ENCODE measurements at places on chromosomes 11 and 22.

DNA sequence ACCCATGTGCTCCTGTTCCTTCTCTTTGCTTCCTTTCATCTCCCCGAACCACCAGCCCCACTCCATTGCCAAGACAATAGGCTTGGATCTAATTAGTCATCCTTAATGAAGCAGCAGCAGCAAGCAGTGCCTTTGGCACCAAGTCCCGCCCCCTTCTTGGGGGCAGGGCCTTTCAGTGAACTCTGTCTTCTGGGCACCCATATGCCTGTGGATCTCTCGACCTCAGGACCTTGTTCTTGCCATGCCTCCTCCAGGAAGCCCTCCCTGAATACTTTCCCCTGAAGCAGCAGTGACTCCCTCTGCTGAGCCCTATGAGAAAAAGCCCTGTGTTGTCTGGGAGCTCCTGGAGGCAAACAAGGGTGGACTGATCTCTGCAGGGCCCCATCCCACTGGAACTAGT, 32.1 kb downstream of the ARHGEF17 start:
- H3K27ac ChIP-seq, result no peak overlapping the region
- H3K36me3 ChIP-seq, result no peaks in the 10 kb centered on the region
- H3K27me3 ChIP-seq, result no peaks in the 10 kb centered on the region

DNA sequence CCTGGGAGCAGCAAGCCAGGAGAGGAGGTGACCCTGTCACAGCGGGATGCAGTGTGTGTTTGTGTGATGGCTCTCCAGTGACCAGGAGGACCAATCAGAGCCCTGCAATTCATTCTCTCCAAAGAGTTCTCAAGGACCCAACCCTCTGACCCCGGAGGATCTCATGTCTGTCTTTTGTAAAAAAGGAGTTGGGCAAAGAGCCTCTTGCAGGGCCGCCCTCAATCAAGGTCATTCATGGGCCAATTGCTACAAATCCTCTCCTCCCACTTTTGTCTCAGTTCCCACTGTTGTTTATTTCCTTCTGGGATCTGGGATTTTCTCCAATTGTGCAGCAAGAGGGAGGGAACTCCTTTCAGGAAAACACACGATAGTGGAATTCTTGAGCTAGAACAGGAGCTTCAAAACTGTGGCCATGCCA, 4.0 kb downstream of the TECTA start:
- H3K36me3 ChIP-seq, result no peaks in the 10 kb centered on the region
- H3K4me3 ChIP-seq, result no peak overlapping the region
- H3K27ac ChIP-seq, result no peak overlapping the region
- no peak for DNase-seq

DNA sequence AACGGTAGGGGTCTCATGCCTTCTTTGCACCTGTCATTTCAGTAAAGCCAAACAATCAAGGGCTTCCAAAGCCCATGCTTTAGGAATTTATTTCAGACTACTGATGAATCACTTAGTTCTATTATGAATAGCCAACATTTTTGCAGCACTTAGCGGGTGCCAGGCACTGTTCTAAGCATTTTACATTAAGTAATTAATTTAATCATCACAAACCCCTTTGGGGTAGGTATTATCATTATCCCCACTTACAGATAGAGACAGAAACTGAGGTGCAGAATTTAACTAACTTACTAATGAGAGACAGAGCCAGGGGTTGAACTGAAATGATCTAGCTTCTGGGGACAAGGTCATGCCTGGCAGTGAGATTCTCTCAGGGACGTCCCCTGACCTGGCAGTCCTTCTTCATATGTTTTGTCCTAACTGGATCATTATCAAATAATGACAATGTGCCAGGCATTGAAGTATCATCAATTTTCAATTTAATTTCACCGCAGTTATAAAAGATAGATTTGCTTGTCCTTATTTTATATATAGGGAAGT, 31.7 kb upstream of the NAV2 start:
- no peak overlapping the region for H3K4me3 ChIP-seq
- H3K27ac ChIP-seq, result no peak overlapping the region
- DNase-seq, result no peak
- H3K27me3 ChIP-seq, result no peaks in the 10 kb centered on the region

DNA sequence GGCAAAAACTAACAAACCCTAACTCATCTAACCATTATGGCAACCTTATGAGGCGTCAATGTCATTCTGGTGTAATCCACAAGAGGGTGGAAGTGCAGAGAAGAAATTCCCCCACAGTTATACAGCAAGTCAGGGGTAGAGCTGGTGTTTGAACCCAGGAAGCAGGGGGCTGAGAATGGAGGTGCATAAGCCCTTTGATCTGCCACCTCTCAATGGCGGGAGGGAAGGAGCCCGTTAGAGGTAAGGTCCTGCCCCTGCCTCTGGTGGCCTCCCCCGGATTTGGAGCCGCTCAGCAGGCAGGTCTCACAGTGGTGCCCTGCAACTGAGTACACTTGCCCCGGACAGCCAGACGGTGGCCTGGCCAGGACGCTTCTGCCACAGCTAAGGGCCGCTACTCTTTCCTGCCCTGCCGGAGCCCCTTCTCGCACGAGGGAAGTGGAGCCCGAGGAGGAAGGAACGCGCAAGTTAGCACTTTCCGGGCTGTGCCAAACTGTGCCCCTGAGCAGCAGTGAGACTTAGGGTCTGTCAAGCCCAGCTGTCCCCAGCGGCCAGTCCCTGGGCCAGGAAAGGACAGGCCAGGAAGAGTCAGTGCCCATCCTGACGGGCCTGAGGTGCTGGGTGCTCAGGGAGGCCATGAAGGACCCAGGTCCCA, 1.1 kb downstream of the FXYD2 start:
- no peak overlapping the region for H3K27ac ChIP-seq
- DNase-seq, result peak; percentile 54
- peaks cover 41% of the 10 kb centered on the region for H3K4me1 ChIP-seq
- no peak overlapping the region for H3K4me3 ChIP-seq
- H3K36me3 ChIP-seq, result no peaks in the 10 kb centered on the region
- H3K27me3 ChIP-seq, result no peaks in the 10 kb centered on the region

DNA sequence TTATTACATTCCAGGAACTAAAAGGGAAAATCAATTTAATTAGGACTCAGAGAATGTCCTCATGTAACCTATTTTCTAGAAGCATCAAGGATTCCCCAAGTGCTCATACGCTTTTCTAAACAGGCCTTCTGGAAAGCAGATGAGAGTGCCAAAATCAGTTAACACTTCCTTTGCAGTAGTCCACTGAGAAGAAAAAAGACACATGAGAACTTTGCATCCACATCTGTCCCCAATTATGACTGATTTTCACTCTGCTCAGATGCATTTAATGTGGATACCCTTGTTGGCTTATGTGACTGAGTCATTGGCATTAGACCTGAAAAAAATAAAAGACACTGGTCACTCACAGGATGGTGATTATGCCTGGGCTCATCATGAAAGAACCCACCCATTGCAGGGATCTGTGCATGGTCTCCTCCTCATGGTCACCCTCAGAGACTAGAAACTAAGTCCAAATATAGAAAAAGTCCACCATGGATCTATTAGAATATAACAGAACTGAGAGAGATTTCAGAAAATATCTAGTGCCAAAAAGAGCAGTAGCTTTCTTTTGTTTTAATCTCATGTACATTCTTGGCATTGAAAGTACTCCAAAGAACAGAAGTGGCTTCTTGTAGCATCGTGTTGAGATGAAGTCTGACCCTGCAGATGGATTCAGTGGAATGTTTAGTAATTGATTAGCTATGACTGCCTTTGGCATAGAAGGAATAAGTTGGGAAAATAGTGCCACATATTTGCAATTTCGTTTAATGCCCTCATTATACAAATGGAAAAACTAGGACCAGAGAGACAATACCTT, 48.8 kb upstream of the FIBIN start:
- H3K27me3 ChIP-seq, result no peaks in the 10 kb centered on the region
- no peak overlapping the region for H3K4me3 ChIP-seq
- no peaks in the 10 kb centered on the region for H3K4me1 ChIP-seq
- no peaks in the 10 kb centered on the region for H3K36me3 ChIP-seq
- no peak for DNase-seq
- no peak overlapping the region for H3K27ac ChIP-seq

DNA sequence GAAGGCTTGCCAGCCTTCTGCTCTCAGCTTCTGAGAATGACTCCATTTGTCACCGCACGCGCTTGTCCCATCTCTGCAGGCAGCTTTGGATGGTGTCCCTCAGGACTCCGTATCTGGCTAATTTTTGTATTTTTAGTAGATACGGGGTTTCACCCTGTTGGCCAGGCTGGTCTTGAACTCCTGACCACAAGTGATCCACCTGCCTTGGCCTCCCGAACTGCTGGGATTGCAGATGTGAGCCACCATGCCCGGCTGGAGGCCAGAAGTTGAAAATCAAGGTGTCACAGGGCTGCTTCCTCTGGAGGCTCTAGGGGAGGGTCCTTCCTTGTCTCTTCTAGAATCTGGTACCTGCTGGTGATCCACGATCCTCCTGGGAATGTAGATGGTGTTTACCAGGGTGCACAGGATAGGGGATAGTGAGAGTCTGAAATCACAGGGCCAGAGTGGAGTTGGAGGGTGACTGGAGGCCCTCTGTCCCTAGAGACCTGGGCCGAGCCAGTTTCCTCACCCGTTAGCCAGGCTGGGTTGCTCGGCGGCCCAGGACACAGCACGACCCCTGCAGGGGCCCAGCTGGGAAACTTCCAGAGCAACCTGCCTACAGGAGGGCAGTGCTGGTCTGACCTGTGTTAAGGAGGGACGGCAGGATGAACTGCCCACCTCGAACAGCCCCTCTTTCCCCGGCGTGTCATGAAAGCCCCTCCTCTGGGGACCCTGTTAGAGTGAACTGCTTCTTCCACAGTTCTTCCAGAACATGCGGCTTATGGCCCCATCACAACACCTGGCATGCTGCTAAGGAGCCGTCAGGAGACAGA, 48.9 kb upstream of the SHANK2 start:
- no peak overlapping the region for H3K27ac ChIP-seq
- no peak overlapping the region for H3K4me3 ChIP-seq
- H3K27me3 ChIP-seq, result no peaks in the 10 kb centered on the region
- H3K4me1 ChIP-seq, result no peaks in the 10 kb centered on the region
- no peak for DNase-seq

- no peaks in the 10 kb centered on the region for H3K4me1 ChIP-seq
- no peaks in the 10 kb centered on the region for H3K36me3 ChIP-seq
- H3K27ac ChIP-seq, result no peak overlapping the region
These were observed 126.3 kb upstream of the ASPHD2 start for GRCh38 chr22:26302726-26303125.

DNA sequence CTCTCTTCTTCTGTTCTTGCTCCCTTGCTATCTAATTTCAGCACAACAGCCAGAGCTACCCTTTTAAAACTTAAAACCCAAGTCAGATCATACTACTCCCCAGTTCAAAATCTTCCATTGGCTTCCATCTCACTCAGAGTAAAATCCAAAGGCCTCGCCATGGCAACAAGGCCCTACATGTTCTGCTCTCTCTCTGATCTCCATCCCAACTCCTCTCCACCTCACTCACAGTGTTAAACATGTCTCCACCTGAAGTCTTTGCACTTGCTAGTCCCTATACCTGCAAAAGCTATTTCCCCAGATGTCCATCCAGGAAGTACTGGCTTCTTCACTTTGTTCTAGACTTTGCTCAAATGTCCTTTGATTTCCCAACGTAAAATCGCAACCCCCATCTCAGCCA, 3.0 kb upstream of the GRAP2 start:
- DNase-seq, result no peak
- no peaks in the 10 kb centered on the region for H3K27me3 ChIP-seq
- no peak overlapping the region for H3K27ac ChIP-seq
- H3K36me3 ChIP-seq, result no peaks in the 10 kb centered on the region

- no peak overlapping the region for H3K27ac ChIP-seq
- no peak overlapping the region for H3K4me3 ChIP-seq
These were observed 97.6 kb downstream of the SLC36A4 start for GRCh38 chr11:93100211-93100610.

DNA sequence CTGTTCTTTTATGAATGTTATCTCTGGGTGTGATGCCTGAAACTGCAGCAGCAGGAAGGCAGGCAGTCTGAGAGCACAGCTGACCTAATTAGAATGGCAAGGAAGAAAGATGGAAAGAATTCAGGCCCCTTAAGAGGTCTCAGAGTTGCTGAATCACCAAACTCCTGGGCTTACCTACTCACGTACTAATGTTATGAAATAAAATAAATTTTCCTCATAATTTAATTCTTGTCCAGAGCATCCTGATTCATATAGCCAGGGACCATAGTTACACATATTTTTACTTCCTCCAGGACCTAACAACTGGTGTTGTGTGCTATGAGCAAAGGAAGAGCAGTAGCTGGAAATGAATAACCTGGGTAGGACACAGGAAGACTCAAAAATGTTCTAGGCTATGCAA, 41.9 kb downstream of the SNX19 start:
- H3K4me3 ChIP-seq, result no peak overlapping the region
- H3K27ac ChIP-seq, result no peak overlapping the region
- H3K27me3 ChIP-seq, result no peaks in the 10 kb centered on the region
- no peaks in the 10 kb centered on the region for H3K4me1 ChIP-seq
- peaks cover 26% of the 10 kb centered on the region for H3K36me3 ChIP-seq

GRCh38 chr11:111469200-111469599, 43.0 kb downstream of the BTG4 start:
- no peak for DNase-seq
- H3K27me3 ChIP-seq, result no peaks in the 10 kb centered on the region
- no peak overlapping the region for H3K4me3 ChIP-seq
- no peak overlapping the region for H3K27ac ChIP-seq

- DNase-seq, result no peak
- no peak overlapping the region for H3K4me3 ChIP-seq
- no peaks in the 10 kb centered on the region for H3K36me3 ChIP-seq
- no peaks in the 10 kb centered on the region for H3K4me1 ChIP-seq
These were observed 182.4 kb upstream of the LARGE1 start for GRCh38 chr22:34102633-34103032.

- H3K36me3 ChIP-seq, result no peaks in the 10 kb centered on the region
- no peaks in the 10 kb centered on the region for H3K4me1 ChIP-seq
These were observed 241.3 kb upstream of the ZC3H12C start for GRCh38 chr11:109851780-109852390.

GRCh38 chr11:71582309-71582895, at the start of gene KRTAP5-11:
Gene KRTAP5-11, minus strand, starts transcription at chr11:71582875. Its CDS starts 38 bp downstream, at chr11:71582837.
- no peaks in the 10 kb centered on the region for H3K27me3 ChIP-seq
- H3K4me1 ChIP-seq, result no peaks in the 10 kb centered on the region
- H3K36me3 ChIP-seq, result no peaks in the 10 kb centered on the region
- no peak within 1 kb of the TSS for H3K4me3 ChIP-seq
- no peak within 1 kb of the TSS for H3K27ac ChIP-seq

DNA sequence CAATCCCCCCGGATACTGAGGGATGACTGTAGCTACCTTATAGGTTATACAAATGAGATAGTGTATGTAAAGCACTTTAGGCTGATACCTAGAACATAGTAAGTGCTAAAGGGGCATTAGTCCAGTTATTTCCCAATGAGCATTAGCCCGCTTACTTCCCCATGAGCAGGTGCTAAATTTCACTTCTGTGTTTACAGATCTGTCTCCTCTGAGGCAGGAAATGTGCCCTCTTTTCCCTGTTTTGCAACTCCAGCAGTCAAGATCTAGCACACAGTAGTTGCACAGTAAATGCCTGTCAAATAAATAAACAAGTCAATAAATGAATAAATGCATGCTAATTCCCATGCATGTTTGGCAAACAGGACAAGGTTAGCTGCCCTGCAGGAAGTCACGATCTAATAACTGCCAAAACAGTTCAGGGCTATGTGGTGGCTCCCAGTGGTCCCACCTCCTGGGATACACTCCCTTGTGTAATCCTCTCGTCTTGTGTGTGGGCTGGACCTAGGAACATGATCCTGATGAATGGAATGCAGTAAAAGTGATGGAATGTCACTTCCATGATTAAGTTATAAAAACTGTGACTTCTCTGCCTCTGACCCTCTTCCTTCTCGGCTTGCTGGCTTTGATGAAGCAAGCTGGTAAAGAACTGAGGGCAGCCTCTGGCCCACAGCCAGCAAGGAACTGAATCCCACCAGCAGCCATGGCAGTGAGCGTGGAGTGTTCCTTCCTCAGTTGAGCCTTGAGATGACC, 459.0 kb downstream of the SOX6 start:
- H3K4me3 ChIP-seq, result no peak overlapping the region
- H3K4me1 ChIP-seq, result no peaks in the 10 kb centered on the region
- no peaks in the 10 kb centered on the region for H3K27me3 ChIP-seq
- no peak for DNase-seq
- H3K36me3 ChIP-seq, result no peaks in the 10 kb centered on the region

Data from CD8-positive, alpha-beta memory T cell (primary cell).